ENCODE measurements at places on chromosomes 3 and 15.

DNA sequence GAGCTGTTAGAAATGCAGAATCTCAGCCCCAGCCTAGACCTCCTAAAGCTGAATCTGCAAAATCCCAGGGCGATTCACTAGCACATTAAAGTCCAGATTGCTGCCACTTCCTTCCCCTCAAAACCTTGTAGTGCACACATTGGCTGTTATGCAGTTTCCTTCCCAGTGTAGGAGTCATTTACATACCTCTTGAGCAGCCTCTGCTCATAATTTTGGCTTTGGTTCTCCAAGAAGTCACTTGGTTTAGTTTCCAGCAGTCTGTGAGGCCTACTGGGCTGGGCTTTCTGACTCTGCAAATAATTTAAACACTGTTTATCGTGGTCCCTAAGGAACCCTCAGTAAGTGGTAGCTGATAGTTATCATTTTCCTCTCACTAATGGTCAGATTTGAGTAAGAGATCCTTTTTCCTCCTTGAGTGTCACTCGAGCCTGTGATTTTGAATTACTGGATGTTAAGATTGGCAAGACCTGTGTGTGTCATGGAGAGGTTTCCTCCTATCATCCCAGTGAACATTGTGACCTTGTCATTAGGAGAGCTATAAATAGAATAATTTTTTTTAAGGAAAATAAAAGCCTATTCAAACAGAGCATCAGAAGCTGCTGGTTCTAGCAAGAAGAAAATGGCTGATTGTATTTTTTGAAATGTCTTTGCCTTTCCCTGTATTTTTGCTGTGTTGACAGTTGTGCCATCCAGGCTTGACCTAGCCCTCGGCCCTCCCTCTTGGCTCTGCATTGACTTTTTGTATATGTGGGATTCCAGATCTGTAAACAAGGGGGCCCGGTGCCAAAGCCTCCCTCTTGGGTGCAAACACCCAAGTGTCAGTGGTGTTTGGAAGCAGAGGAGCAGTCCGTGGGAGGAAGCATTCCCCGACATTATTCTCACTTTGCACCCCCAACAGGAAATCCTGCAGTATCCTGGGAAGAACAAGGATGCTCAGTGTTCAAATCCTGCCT is 134.8 kb upstream of the ANKRD28 start:
- DNase-seq: no peak

DNA sequence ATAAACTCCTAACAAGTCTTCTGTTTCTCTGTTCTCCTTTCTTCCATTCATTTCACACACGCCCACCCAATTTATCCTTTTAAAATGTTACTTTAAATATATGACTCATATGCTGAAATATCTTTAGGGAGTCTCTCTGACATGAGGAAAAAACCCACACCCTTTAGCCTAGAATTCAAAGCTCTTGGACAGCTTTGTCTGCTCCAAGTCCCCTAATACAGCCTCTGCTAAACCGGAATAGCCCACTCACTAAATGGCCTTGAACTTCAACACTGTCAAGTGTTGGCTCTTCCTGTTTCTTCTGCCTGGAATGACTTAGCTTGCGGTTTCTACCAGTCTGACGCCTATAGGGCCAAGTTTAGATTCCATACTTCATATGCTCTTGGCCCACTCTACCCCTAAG is 3.3 kb upstream of the CD96 start:
- no peak for DNase-seq

DNA sequence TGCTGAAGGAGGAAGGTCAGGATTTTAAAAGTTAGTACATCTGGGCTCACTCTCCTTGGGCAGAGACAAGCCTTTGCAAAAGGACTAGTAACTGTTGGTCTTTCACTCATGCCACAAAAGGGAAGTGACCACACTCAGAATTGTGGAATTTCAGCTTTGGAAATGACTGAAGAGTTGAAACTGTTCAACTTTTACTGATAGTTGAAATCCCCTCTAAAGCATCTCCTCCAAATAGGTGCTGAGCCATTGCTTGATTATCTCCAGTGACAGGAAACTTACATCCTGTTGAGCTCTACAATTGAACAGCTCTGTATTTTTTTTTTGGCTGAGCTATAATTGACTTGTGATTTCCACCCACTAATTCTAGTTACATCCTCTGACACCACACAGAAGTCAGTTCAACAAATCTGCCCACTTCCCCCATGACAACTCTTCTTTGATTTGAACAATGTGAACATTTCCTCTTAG is 254.8 kb upstream of the TPRG1 start:
- DNase-seq: no peak

- DNase-seq: no peak
These were observed 41.3 kb downstream of the MYRIP start for GRCh38 chr3:39850716-39851032.

DNA sequence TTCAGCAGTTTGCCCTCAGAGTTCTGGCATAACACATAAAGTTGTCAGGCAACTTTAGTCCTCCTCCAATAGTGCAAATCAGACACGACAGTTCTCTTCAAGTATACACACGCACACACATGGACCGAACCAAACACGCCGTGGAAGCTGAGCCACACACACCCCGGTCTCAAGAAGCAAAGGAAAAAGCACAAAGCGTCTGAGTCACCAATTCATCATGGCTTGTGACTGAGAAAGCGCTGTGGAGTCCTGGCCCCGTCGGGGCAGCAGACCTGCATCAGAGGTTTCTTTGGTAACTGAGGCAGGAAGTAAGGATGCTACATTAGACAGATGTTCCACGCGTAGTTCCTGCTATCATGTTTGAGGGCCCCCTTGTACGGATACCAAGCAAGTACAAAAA is 85.7 kb downstream of the VGLL4 start:
- peak; percentile 7 for DNase-seq

DNA sequence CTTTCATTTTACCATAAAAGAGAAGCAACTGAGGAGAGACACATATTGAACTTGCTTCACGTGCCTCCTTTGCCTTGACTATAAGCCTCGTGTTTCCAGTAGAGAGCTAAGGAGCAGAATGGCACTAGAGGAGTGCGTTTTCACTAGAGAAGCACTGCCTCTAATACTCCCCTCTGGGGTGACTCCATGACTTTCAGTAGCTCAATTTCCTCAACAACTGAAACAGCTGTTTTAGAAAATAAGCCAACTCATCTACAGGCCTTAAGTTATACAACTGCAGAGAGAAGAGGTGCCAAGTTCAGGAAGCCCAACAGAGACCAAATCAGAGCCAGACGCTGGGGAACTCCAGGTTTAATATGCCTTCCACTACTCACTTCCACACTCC is 1.9 kb downstream of the UBP1 start:
- no peak for DNase-seq

- DNase-seq: no peak
These were observed 61.4 kb upstream of the ST8SIA2 start for GRCh38 chr15:92332125-92332899.

- DNase-seq: no peak
These were observed 36.5 kb upstream of the SPTBN5 start for GRCh38 chr15:41930221-41930866.

DNA sequence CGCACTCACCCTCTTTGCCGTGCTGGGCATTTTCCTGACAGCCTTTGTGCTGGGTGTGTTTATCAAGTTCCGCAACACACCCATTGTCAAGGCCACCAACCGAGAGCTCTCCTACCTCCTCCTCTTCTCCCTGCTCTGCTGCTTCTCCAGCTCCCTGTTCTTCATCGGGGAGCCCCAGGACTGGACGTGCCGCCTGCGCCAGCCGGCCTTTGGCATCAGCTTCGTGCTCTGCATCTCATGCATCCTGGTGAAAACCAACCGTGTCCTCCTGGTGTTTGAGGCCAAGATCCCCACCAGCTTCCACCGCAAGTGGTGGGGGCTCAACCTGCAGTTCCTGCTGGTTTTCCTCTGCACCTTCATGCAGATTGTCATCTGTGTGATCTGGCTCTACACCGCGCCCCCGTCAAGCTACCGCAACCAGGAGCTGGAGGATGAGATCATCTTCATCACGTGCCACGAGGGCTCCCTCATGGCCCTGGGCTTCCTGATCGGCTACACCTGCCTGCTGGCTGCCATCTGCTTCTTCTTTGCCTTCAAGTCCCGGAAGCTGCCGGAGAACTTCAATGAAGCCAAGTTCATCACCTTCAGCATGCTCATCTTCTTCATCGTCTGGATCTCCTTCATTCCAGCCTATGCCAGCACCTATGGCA is 41.1 kb upstream of the CSTA start:
- no peak for DNase-seq

DNA sequence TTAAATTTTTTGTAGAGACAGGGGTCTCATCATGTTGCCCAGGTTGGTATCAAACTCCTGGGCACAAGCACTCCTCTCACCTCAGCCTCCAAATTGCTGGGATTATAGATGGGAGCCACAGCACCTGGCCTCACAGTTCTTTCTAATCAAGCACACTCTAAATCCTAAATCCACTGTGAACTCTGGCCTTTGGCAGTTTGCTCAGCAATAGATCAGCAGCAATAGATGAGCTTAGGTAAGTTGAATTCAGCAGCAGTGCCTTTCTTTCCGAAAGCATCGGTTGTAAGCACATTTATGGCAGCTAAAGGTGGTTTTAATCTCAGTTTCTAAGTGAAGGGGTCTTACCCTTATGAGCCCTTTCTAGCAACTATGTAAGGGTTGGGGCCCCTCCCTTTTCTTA is 16.6 kb downstream of the PDHB start:
- no peak for DNase-seq

DNA sequence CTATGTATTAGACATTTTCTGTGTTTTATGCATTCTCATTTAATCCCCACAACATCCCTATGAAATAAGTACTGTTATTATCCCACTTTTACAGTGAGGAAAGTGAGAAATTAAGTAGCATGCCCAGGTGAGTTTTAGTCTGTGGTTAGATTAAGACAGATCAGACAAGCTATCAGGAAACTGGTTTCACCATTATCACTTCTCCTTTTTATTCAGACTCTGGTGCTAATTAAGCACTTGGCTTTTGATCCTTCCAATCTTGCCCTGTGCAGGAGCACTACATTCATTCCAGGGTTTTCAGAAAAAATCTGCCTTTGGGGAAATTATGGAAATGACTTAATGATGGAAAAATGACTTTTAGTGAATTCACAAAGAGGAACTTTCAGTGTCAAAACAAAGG is 115.2 kb downstream of the TMEM108 start:
- no peak for DNase-seq

DNA sequence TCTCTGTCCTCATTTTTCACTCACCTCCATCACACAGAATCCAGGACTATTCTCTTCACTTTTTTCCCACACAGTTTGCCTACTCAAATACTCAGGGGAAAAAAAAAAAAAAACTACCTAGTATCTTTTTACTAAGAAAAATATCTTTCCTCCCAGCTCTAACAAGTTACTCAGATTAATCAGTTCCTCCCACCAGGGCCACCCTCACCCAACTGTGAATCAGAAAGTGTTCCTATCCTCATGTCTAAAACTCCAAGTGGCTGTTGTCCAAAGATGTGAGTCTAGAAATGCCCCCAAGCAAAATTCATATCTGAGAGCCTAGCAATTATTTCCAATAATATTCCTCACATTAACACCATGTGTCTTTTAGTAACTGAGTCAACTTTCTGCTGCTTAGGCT is 268.0 kb downstream of the ERC2 start:
- DNase-seq: no peak

- DNase-seq: no peak
These were observed 75.2 kb downstream of the FMN1 start for GRCh38 chr15:33119273-33119672.

GRCh38 chr3:163071713-163072112 is 1575.1 kb downstream of the OTOL1 start:
- DNase-seq: no peak

DNA sequence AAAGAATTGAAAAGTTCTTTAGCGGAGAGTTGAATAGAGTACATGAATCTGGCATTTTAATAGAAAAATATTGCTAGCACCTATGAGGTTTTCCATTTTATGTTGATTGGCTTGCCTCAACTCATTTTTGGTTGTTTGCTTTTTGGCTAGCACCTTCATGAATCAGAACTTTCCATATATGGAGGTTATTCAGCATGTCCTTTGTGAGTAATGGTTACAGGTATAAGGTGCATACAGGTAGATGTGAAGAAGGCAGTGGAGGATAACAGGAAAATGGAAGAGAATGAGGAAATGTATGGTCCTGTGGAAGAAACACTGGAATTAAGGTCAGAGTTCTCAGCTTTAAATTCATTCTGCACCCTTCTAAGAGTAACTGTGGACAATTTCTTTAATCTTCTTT is 98.1 kb upstream of the GBE1 start:
- no peak for DNase-seq

DNA sequence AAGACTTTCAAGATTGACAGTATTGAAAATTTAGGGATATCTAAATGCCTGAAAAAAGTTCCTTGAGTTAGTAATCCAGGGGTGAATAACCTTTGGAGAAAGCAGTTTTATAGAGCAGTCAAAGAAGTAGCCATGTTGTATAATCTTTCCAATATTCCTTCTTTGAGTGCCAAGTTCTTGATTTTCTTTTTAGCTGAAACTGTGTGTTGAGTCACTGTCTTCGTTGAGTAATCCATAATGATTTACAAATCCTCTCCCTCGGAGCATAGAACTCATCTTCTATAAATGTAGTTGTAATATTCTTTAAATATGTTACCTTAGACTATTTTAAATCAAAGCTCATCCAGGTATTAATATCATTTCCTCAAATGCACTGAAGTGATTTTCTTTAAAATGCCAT is 135.2 kb downstream of the BBX start:
- DNase-seq: no peak

DNA sequence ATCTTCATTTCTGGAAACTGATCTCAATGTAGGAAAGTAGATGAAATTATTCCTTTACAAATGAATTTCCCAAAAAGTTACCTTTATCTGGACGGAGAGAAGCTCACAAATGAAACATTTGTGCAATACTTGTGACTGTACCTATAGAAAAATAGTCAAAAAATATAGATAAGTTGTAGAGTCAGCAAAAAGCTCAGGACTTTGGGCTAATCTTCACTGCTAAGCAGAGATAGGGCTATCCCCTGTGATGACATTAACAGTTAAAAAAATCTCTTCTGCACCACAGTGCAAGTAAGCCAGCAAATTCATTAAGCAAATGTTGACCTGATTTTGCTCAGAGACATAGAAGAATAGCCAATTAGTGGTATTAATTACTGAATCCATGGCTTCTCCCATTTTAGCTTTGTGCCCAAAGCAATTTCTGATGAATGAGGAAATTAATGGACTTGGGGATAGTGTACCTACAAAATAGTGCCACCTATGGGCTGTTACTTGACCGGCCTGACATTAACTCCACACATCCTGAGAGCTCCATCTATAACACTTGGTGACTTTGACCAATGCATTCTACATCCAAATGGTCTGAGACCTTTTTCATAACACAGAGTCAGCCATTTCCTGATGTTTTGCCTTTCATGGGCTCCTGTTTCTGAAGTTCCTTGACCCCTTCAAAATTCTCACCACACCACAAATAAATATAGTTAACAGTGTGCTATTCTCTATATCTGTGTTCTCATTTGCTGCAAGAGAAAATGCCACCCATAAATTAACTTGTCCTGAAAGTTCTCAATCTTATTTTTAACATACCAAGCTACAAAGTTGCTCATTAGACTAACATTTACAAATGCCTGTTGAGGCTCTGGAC is 105.0 kb downstream of the SSR3 start:
- DNase-seq: no peak

DNA sequence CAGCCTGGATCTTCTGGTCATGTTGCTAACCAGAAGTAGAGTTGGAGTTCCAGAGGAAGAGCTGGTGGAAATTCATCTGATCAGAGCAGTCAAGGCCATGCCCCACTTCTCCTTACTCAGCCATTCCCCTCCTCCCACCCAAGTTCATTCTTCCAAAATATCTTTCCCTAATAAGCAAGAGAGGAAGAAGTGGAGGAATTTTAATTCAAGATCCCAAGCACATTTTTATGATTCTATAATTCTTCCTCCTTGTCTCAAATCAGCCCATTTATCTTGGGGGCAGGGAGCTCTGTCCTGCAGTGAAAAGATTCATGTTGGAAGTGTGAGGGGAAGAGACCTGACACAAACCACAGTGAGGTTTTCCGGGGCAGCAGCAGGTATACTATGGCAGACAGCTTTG is 85.0 kb upstream of the GALNT15 start:
- DNase-seq: no peak
